ENCODE measurements at places on chromosomes 12 and 14.

DNA sequence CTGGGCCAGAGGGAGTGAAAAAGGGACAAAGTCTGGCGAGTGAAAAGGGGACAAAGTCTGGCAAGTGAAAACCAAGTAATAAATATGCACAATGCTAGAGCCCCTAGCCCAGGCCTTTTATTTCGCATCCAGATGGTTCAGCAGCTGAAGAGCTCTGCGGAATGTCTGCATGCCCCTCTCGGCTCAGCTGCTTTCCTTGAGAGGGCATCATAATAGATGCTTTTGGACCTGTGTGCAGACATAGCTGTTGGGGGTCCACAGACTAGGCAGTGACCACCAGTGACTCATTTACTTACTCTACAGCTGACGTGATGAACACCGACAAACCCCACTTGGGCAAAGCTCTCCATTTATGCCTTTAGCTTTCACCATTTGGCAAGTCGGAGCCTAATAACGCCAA, 4.3 kb downstream of the NIN start:
- DNase-seq = no peak

DNA sequence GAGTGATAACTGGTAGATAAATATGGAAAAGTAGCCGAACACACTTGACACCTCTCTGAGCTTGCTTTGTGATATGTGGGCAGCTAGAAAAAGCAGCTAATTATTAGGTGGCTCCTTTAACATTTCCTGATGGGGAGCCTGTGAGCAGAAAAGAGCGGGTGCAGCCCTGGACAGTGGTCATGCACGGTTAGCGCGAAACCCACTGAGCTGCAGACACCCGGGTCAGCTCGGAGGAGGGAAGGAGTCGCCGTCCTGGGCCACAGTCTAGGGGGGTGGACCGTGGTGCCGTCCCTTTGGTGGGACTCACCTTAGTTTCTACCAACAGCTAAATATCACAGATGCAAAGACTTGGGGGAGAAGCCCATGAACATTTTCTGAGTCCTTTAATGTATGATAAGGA, 6.6 kb downstream of the COA8 start:
- DNase-seq = no peak

DNA sequence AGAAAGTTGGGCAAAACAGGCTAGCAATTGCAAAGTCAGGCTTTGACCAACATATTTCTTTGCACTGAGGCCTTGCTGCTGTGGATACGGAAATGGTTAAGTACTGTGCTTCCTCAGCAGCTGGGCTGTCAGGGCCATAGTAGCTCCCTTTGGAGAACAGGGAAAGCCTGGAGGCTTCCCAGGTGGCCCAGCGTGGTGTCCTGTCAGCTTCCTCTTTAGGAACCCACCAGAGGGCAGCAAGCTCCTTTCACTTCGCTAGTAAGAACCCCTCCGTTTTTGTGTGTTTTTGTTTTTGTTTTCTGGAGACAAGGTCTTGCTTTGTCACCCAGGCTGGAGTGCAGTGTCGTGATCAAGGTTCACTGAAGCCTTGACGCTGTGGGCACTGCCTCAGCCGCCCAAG, 1.7 kb upstream of the CFAP251 start:
- no peak for DNase-seq

DNA sequence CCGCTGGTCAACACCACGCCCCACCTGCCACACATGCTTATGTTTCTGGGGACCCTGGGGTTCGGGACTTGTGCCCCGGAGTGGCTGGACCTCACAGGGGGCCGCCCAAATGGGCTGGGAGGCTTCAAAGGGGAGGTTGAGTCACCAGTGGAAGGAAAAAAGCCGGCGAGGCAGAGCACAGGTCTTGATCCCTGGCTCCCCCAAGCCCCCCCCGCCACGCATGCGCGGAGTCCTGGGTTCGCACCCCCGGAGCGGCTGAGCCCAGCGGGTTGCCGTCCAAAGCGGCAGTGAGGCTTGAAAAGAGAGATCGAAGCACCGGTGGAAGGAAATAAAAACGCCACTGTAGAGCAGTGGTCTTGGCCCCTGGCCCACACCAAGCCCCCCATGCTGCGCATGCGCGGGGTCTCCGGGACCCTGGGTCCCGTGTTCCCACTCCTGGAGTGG, 313.5 kb downstream of the ALG10 start:
- no peak for DNase-seq

DNA sequence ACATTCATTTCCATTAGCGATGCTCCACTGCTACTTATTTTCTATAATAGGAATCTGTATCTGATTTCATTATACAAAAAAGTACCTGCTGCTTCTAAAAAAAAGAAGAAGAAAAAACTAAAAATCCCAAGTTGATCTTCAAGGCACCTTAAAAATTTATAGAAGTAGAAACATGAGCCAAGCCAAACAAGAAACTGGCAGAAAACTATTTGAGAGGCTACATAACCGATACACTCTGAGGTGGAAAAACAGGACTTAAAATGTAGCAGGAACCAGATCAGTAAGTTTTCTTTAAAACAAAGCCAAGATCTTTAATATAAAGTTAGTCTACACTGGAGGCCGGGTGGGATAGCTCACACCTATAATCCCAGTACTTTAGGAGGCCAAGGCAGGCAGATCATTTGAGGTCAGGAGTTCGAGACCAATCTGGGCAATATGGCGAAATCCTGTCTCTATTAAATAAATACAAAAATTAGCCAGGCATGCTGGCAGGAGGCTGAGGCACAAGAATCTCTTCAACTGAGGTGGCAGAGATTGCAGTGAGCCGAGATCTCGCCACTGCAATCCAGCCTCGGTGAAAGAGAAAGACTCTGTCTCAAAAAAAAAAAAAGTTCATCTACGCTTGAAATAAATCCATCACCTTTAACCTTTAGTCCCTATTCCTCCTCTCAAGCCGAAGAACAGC, 278.6 kb downstream of the MED13L start:
- no peak for DNase-seq

DNA sequence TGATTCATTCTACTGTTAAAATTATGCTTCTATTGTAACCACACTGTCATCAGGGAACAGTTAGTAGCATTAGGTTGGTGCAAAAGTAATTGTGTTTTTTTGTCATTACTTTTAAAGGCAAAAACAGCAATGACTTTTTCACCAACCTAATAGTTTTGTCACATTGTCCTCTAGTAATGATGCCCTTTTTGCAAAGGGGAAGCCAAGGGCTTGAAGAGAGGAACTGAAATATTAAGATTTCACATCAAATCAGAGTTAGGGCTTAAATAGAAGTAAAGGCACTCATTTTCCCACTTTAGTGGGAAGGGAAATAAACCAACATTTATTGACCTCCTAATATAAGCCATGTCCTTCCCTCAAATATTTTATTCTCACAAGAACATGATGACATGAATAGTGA, 273.7 kb downstream of the NRXN3 start:
- DNase-seq = no peak

DNA sequence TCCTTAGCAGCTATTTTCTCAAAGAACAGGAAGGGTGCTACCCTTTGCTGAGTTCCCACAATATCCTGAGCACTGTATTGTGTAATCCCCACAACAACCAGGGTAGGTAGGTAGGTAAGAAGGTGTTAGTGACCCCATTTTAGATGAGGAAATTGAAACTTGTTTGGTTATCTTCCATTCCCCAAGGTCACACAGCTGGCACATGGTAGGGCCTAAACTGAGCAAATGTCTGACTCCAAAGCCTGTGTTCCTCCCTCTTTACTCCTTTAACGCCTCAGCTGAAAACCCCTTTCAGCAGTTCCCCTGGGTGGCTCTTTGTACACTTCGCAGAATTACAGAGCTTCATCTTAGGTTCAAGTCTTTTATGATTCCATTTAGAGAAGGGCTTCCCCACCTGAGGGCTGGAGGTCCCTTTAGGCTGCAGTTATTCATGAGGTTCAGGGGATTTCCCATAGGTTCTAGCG, 26.5 kb upstream of the RIC8B start:
- DNase-seq = no peak

GRCh38 chr14:24881116-24881893, 168.6 kb downstream of the STXBP6 start:
- DNase-seq = no peak

DNA sequence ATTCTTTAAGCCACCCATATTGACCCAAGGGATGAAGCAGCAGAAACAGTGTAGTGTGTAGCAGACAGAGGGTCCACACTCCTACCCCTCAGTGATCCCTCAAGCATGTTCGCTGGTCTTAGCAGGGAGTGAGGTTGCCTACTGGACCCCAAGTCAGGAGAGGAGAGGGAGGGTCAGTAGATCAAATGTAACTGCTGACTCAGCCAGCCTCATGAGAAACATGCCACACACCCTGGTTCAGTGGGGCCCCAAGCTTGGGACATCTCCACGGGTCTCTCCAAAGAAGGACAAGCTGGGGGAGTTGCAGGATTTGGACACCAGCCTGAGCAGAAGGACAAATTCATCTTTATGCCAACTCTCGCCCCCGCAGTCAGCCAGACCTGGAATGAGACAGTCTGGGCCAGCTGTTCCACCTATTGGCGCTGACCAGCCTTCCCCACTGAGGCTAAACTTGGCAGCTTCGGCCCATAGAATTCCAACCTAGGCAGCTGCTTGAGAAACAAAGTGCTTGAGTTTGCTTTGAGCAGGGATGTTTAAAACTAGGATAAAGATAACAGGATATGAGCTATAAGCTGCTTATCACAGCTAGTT, 66.0 kb upstream of the ACTN1 start:
- DNase-seq = no peak

DNA sequence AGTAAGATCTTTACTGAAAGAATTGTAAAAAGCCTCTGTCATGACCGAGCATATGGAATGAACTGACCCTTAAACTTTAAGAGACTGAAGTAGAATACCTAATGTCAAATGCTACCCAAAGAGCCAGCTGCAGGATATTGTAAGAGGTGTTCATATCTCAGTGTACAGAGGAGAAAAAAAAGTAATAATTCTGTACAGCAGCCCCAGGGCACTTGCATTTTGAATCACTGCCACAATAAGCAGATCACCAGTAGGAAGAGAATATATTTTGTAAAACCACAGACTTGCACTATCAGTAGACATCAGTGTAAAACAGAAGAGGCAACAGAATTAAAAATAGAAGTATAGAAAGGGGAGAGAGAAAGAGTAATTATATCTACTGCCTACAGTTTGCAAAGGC, 162.6 kb downstream of the PPFIA2 start:
- no peak for DNase-seq

- no peak for DNase-seq
These were observed 42.7 kb upstream of the CDKN3 start for GRCh38 chr14:54354096-54354495.

DNA sequence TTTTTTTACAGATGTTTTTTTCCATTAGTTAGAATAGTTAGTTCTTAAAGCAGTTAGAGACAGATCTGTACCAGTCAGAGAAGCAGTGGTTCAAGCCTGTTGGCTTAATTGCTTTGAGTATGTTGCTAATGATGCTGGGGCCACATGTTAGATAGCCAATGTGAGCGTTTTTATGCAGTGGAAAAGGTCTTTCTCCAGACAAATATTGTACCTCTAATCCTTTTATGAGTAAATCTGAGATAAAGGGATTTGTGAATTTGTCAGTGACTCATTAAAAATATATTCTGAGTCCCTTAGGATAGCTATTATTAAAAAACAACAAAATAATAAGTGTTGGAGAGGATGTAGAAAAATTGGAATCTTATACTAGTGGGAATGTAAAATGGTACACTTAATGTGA, 154.2 kb downstream of the MSRB3 start:
- no peak for DNase-seq

Data from H54 (cell line).